ENCODE measurements at places on chromosomes 16 and 17.
A peak's percentile ranks its signal among the peaks of the same experiment; 100 is the strongest.

DNA sequence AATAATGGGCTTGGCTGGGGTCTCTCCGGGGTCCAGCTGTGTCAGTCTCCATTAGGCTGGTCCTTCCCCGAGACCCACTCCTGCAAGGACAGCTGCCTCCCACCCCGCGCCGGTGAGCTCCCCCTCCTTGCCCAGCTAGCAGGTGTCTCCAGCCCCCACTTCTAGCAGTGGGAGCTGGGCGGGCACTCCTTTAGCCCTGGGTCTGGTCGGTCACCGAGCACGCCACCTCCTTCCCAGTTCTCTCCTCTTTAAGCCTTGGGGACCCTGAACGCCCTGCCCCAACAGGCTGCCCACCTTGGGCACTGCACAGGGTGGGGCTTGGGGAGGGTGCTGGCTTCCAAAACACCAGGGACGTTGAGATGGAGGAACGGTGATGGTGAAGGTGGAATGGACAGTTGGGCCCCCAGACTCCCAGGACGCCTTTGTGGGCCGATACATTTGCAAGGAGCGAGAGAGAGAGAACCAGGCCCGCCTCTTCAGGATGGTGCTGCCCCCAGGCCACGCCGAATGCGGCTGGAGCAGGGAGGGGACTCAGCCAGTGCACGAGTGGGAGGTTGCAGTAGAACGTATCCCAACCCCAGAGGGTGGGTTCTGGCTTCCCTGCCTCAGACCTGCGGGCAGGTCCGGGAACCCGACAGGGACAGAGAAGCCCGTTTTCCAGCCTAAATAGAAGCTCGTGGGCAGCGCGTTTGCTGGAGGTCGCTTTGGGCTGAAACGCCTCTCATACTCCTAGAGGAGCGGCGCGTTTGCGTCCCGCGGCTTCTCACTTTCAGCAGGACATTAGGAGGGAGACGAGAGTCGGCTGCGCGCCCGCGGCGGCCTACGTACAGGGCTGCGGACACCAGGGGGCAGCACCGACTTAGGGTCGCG is 10.7 kb downstream of the TBX2 start:
- DNase-seq, result peak; percentile 59

DNA sequence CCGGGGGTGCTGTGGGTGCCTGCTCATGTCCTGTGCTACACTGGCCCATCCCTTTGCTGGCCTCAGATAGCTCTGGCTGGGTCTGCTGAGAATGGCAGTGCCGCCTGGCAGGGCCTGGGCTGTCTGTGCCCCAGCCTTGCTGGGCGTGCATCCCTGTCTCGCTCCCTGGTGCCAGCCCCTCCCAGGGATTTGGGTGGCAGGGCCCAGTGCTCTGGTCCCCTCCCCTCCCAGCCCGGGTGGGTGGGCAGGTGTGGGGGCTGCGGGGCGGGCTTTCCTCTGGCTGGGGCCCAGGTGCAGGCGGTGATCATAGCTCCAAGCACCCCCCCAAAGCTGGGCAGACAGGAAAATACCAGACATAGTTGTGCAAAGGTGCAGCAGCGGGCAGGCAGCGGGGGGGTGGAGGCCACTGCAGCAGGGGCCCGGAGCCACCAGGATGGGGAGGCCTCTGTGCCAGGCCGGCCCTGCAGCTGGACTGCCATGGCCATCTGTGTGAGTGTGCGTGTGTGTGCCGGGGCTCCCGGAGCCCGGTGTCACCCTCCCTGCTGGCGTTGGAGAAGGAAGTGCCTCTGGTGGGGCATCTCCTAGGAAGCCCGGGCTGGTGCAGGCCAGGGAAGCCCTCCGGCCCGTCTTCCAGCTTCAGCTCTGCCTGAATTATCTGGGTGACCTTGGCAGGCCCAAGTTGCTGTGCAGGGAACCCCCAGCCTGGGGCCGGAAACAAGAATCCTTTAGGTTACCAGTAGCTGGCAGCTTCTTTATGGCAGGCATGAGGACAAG is 7.4 kb downstream of the GLIS2 start:
- no peak for DNase-seq

DNA sequence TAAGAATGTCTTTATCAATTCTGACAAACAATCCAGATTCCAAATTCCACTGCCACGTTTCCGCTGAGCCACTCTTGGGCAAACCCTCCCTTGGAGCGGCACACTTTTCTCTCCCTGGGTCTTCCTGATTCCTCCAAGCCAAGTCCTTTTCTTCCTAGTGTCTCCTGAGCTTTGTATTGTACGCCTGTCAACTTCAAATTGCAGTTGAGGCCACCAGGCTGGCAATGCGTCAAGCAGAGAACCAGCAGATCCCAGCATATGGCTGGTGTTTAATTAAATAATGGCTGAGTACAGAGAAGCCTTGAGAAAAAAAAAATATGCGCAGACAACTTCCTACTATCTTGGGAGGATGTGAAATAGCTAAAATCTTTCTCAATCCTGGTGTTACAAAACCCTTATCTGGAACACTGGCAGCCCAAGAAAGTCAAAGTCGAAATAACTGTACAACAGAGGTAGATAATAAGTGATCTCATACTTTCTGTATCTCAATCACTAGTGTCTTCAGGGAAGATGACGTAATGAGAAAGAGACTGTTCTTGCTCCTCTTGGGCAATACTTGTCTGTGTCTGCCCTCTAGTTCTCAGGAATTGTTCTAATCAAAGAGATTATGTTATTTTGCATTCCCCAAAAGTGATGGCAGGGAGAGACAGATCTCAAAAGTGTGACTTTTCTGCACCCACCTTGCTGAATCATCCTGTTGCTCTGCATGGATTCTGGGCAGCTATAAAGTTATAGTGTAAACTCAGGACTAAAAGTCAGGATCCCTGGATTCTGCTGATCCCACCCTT is 15.0 kb downstream of the SMIM36 start:
- no peak for DNase-seq

GRCh38 chr16:87657621-87658192 is 55.4 kb downstream of the JPH3 start:
- no peak for DNase-seq
